Forelimb muscle (tissue), 1 donor: ENCODE measurements at places on chromosomes 6 and 20. TPM values are rescaled to one million over a fixed set of nuclear protein-coding genes. Genes with fewer than 3 reads are reported as not detected.

DNA sequence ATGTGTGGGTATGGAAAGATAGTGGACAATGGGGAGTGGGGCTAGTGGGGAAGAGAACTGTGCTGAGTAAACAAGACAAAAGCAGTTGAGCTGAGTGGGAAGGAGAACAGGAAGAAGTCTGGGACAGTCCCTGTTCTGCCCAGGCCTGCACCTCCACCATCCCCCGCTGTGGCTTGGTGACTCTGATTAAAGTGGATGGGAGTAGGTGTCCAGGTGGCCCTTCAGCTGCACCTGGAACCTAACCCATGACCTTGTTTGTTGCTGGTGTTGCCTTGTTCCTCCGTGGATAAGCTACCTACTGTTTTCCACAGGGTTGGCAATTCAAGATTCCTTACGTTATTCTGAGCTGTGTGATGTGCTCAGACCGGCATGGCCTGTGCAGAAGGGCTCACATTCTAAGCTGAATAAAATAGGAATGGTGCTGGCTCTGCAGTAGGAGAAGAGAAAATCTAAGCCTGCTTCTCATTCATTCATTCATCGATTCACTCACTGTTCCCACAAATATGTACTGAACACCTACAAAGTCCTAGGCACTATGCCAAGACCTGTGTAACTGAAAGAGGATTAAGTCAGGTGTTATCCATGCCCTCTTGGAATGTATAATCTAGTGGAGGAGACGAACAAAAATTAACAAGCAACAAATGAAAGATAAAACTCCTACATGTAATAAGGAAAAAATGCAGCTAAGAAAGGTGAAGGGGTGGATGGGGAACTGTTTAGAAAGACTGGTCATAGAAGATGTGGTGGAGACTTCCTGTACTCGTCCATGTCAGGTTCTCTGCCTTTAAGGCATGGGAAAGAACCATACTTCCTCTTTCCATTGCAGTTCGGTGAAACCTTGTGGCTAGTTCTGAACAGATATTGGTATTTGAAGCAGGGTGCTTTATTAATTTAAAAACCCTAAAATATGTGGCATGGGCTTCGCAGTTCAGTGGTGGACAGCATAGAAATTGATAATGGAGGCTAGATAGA, 10.1 kb upstream of the CALHM6 start:
- no peak for DNase-seq

- DNase-seq, result no peak
Measured at GRCh38 chr6:132962936-132963868, 148.8 kb downstream of the RPS12 start.

CST7 gene
- 0.70 TPM for polyA plus RNA-seq

- no peak for DNase-seq
Measured at GRCh38 chr6:44022671-44023352, 104.4 kb downstream of the MRPL14 start.

- no peak for DNase-seq
Measured at GRCh38 chr6:41489120-41489851, 56.9 kb upstream of the FOXP4 start.
